ENCODE measurements at places on chromosomes 11 and 22.

DNA sequence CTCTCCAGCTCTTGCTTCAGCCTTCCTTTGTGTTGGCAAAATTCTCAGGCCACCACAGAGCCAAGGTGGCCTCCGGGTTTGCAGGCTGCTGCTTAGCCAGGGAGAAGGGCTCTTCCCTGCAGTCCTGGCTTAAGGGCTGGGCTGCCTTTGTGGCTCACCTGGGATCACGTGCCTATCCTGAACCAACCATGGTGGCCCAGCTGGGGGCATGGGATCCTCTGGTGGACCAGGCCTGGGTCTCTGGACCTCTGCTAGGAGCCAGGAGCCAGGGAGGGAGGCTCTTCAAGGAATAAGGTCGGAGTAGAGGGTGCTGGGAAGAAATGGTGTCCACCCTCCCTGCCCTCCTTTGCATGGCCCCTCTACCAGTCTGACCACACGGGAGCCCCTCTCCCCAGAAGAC lies 43.9 kb downstream of the CACNA1I start:
- DNase-seq: no peak

DNA sequence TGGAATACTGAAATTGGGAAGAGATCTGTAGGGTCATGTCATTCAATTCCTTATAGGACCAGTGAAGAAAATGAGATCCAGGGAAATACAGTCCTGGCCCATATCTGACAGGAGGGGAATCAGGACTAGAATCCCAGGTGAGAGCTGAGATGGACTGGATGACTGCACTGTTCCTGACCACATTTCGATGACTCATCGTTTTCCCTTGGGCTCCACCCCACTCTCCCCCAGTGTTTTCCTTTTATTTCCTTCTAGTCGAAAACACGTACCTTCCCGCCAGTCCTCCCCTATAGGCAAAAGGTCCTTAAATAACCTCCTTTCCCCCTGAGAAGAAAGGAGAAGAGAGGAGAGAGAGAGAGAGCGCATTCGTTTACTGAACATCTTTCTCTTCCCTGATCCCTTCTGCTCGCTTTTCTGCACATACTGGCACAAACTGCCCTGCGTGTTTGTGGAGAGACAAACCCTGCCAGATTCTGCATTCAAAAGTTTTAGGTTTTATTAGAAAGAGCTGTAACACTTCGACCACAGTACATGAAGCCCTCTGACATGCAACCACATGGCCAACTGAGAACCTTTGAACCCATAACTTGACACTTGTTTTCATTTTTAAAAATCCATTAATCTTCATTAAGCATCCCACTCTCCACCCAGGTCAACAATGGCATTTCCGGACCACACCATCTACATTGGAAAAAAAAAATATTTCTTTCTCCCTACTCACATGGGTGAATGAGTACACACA lies 565.7 kb downstream of the METTL15 start:
- no peak for DNase-seq

- DNase-seq: peak; percentile 57
Measured at GRCh38 chr11:58573451-58574104, 2.1 kb downstream of the LPXN start.

GRCh38 chr22:35782504-35782903 lies 64.8 kb downstream of the APOL5 start:
- DNase-seq: no peak

DNA sequence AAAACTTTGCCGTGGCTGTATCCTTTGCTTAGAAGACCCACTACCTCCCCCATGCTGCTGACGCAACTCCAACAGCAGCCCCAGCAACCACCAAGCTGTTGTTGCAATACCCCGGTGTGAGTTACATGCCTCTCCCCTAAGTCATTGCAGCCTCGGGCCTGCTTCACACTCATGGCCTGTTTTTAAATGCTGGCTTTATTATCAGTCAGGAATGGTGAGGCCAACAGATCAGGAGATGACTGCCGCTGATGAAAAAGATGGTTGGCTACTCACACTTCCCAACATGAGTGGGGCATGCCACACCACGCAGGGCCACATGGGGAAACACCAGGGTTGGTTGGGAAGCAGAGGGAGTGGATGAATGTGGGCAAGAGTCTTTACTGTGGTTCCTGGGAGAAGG lies 171.5 kb upstream of the SYT13 start:
- DNase-seq: no peak

DNA sequence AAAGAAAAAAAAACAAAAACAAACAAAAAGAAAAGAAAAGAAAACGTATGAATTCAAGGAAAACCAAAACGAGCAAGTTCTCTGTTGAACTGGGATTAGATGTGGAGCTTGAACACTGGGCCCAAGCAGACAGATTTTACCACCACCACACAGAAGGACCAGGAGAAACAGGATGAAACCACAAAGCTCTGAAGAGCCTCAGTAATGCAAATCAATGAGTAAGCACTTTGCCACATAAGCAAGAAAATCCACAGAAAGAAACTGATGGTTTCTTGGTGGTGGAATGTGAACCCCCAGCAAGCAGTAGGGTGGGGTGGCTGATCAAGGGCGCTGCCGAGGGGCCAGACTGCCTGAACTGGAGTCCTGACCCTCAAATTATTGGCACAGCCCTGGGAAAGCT lies 50.9 kb upstream of the NFRKB start:
- no peak for DNase-seq

GRCh38 chr22:46551321-46551720 lies 13.9 kb upstream of the CELSR1 start:
- DNase-seq: no peak

DNA sequence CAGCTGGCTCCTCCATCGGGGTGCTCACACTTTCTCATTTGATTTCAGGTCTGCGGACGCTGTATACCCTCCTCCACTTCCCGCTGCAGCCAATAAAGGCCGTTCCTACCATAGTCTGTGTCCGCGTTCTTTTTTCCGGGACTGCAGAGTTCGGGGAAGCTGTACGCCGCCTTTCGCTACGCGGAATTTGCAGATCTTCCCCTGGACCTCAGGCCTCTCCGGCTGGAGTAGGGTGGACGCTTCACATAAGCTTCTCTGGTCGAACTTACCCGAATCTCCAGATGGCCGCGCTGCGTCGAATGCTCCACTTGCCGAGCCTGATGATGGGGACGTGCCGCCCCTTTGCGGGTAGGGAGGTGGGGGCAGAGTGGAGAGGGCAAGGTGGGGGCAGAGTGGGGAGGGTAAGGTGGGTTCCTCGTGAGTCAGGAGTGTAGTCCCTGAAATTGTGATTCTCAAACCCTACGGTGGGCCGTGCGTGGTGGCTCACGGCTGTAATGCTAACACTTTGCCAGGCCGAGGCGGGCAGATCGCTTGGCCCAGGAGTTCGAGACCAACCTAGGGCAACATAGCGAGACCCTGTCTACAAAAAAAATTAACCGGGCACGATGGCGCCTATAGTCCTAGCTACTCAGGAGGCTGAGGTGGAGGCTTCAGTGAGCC lies 617 bp downstream of the CSKMT start:
- DNase-seq: peak; percentile 51

DNA sequence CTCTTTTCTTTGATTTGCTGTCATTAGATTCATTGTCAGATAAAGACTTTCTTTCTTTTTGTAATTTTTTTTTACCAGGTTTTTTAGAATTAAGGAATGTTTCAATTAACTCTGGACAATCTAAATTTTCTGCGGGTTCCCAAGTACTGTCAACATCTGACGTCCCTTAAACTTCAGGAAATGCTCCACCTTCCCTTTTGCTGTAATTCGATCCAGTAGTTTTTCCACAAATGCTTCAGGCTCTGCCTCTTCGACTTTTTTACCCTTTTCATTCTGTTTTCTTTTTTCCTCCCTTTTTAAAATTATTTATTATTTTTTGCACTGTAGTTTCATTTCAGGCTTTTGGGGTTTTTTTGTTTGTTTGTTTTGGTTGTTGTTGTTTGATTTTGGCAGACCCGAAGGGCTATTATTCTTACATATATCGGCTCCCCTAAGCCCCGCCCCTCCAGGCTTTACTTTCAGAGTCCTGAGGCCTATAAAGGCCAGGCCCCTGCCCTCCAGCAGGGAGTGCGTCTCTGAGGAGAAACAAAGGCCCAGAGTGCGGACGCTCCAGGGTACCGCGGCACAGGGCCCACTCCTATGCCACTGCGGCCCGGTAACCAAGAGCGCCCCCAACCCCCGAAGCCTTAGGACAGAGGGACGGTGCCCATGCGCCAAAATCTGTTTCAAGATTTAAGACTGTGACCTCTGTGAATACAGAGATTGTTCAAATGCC lies 116.4 kb downstream of the TYR start:
- DNase-seq: no peak

DNA sequence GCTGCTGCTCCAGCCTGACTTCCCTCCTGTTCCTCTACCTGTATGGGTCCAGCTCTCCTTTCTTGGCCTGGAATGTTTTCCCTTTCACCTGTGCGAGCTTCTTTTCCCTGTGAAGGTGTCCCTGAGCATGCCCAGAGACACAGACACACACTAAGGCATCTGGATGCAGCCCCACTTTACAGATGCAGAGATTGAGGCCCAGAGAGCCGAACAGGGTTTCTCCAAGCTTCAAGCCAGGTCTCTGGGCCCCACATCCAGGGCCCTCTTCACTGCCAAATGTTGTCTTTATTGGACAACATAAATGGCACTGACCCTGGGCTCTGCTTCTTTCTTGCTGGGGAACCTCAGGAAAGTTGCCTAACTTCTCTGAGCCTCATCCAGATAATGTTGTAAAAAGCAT lies 561.6 kb downstream of the MIAT start:
- no peak for DNase-seq

GRCh38 chr11:64060861-64061444 lies 25.2 kb downstream of the FLRT1 start:
- DNase-seq: peak; percentile 59

GRCh38 chr11:63840356-63841060 lies 1.6 kb downstream of the MARK2 start:
- no peak for DNase-seq

- no peak for DNase-seq
Measured at GRCh38 chr22:17228725-17229126, 9.5 kb upstream of the ADA2 start.

DNA sequence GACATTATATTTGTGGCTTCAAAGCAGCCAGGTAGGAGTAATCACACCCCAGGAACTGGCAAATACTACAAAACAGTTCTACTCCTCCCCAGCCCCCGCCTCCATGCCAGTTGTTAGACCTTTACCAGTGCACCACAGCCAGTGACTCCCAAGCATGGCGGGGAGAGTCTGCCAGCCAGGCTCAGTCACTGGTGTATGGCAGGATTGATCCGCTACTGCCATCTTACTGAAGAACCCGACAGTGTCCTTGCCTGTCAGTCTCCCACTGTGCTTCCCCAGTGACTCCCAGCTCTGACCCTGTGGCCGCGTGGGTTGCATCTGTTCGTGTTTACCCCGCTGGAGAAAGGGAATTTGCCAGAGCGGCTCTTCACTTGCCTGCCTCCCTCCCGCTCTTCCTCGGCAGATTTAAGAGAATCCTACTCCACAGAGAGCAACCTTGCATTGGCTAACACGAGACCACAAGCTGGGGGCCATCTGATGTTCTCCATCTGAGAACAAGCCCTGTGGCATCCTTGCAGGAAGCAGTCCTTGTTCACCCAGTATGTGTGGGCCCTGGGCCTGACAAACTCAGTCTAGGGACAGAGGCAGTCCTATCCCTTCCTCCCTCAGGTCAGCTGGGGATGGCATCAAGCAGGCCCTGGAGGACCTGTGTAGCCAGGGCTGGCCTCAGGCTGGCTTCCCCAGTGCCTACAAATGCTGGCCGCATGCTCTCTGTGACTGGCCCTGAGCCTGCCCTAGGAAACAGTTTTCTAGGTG lies 33.1 kb downstream of the GNAZ start:
- DNase-seq: no peak

DNA sequence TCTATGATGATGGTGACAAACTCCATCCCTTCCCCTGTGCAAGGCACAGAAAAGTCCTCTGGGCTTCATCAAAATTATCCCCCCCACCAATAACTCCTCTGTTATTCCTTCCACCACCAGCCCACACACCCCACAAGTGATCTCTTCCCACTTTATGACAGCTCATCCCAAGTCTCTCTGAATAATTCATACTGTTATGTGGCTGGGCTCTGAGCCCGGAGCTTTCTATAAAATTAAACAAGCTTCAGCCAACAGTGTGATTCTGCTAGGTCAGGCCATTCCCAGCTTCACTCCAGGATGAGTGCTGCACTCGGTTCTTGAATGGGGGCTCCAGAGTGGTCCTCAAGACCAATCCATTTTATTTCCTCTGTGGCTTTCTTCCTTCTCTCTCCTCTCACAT lies 83.0 kb downstream of the INSC start:
- DNase-seq: no peak

DNA sequence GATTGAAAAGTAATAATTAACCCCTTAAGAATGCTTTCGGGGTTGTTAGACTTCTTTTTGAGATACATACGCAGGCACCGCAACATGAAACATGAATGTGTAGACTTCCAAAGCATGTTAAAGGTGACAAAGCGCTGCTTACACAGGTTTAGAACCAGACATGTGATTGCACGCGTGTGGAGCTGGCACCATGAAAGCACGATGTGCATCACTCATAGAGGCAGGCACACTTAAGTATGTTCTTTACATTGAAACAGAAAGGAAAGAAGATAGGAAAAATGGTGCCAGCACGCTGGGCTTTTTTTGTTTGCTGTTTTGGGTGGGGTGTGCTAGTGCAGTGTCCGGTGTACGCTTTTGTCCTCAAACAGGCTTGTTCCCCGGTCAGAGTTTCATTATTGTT lies 83.6 kb upstream of the PPARA start:
- DNase-seq: no peak

GRCh38 chr22:40605761-40606160 lies 30.8 kb downstream of the MRTFA start:
- no peak for DNase-seq

GRCh38 chr11:77040401-77040777 lies 6.2 kb downstream of the B3GNT6 start:
- DNase-seq: no peak

DNA sequence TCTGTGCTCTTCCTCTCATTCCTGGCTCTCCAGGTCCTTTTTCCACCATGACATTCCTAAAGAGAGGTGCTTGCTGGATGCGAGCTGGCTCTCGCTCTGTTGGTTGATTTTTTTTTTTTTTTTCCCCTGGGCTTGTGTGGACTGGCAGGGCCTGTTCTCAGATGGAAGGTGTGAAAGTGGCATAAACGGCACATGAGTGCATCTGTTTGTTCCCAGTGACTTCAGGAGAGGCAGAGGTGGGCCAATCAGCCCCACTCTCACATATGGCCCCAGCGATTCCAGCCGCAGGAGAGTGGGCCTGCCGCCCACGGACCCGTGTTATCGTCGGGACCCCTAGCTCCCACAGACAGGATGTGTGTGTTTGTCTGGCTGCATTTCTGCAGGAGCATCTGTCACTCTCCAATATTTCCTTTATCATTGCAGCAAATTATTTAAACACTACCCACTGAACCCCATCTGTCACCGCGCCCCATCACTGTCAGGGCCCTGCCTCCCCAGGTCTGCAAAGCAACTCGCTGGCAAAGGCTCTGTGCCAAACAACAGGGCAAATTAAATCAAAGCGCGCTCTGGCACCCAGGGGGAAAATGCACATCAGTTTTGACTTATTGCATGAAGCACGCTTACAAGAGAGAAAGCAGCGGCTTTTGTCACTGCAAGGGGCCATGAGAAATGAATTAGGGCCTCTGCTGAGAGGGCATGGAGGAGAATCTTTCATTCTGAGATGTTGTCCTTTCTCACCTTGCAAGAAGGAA lies 886.3 kb downstream of the NTM start:
- no peak for DNase-seq

DNA sequence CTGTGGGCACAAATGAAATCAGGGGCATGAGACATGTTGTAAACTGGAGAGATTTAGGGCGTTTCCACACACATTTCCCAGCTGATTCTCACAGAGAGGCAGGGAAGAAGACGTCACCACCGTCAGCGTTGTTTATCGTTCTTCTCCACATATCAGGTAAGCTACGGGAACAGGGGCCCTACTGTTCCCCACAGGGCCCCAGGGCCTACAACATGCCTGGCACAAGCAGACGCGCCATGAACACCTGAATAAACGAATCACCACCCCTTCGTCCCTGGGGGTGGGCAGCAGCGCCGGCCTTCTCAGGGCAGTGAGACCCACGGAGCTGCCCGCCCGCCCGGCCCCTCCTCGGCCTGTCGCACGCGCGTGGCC lies 342 bp downstream of the EFCAB6 start:
- DNase-seq: no peak
